ENCODE measurements at places on chromosomes 4 and X.
A peak's percentile ranks its signal among the peaks of the same experiment; 100 is the strongest.

- DNase-seq = no peak
Observed at GRCh38 chr4:123591875-123592274, 195.3 kb downstream of the SPRY1 start.

- DNase-seq = no peak
Observed at GRCh38 chr4:147768113-147768512, 36.2 kb downstream of the ARHGAP10 start.

DNA sequence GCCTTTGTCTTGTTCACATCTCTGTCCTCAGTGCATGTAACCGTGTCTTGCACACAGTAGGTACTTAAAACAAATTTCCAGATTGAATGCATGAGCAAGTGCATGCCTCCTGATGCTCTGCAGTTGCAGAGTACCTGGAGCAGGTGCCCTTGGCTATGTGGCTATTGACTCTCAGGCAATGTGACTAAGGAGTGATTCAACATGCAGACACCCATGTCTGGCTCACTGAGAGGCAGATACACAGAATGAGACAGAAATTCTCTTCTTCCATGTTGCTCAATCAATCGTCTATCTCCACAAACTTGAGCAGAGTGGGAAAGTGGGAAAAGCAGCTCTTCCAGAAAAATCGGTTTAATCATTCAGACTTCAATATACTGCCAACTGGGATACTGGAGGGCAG lies 111.0 kb downstream of the CHRDL1 start:
- DNase-seq = no peak

DNA sequence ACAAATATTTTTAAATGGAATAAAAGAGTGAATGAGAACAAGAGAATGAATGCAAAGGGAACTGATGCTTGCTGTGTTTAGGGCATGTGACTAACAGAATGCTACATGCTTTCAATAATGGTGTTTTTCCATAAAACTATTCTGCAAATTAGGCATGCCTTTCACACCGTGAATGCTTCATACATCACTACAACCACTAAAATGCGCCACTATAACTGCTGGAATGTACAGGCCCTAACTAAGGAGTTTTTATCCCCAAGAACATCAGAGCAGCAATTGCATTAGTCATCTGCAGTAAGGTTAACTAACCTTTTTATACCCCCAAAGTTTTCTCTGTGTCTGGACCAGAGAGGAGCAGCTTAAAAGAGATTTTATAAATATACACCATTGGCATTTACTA lies 190.4 kb downstream of the ARAP2 start:
- no peak for DNase-seq

DNA sequence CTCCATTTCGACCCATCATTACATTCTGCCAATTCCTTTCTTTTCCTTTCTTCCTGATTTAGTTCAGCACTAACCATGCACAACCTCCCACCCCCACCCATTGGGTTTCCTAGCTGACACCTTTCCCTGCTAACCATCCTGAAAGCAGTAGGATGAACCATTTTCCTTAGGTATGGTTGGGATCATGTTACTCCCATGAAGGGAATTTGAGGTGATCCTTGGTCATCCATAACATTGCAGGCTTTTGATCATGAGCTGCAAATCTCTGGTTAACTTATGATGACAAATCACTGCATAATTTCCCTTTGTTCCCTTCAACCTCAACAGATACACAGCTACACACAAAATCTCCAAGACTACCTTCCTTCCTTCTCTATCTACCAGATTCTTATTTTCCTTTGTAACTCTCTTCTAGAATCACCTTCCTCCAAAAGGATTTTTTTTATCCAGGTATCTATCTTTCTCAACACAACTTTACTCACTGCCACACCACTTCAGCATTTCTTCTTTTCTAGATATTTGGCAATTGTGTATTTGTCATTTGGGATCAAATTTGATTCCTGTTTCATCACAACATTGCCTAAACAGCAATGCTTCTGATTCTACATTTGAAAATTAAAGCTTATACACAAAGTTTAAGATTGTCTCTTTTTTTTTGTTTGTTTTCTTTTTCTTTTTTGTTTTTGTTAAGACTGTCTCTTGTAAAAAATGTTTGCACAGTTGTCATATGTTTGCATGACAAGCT lies 145.1 kb downstream of the RBM47 start:
- no peak for DNase-seq

DNA sequence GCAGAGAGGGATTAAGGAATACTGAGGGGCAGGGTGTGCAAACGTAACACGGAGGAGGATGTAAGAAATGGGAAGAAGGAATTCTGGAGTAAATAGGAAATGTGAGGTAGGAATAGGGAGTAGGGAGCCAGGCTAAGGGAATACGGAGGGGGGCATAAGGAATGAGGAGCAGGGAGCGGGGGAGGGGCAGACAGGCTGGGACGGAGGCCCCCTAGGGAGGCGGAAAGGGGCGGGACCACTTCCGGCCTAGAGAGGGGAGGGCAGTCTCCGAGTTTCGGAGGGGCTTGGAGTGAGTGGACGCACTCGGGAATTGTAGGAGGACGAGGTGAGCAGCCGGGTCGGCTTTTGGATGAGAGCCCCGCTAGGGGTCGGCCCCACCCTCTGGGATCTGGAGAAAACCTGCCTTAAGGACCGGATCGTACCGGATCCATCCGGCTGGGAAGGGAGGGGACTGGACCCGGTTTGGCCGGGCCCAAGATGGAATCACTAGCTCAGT lies 612 bp downstream of the MAGED2 start:
- DNase-seq = peak; percentile 48

GRCh38 chr4:85792376-85793232 lies 317.7 kb downstream of the ARHGAP24 start:
- no peak for DNase-seq

DNA sequence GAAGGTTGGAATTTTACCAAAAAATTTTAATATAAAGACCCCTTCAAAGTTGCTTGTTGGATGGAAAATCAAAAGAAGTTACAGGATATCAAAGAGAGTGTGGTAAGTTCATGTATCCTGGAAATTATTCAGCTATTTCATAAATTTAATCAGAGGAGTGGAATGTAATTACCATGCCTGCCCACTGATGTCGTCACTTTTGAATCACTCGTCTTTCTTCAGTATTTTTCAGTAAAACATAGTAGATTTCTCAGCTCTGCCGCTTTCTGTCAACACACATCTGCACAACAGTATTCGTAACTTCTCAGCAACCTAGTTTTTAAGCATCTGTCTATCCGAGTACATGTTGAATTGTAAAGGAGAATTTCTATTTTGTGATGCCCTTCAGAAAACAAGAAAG lies 2163.0 kb upstream of the AGA start:
- no peak for DNase-seq

GRCh38 chr4:37989398-37990260 lies 29.4 kb downstream of the PTTG2 start:
- DNase-seq = no peak

GRCh38 chr4:139301821-139302611 lies at the start of gene NDUFC1:
Gene NDUFC1 (minus strand): TSS chr4:139302477. CDS start chr4:139295798, 6,679 bp downstream.
- peak; percentile 79 for DNase-seq

- DNase-seq = no peak
Observed at GRCh38 chr4:3311489-3312171, 18.8 kb downstream of the RGS12 start.

- DNase-seq = no peak
Observed at GRCh38 chrX:13836575-13836974, 19.7 kb upstream of the GPM6B start.

DNA sequence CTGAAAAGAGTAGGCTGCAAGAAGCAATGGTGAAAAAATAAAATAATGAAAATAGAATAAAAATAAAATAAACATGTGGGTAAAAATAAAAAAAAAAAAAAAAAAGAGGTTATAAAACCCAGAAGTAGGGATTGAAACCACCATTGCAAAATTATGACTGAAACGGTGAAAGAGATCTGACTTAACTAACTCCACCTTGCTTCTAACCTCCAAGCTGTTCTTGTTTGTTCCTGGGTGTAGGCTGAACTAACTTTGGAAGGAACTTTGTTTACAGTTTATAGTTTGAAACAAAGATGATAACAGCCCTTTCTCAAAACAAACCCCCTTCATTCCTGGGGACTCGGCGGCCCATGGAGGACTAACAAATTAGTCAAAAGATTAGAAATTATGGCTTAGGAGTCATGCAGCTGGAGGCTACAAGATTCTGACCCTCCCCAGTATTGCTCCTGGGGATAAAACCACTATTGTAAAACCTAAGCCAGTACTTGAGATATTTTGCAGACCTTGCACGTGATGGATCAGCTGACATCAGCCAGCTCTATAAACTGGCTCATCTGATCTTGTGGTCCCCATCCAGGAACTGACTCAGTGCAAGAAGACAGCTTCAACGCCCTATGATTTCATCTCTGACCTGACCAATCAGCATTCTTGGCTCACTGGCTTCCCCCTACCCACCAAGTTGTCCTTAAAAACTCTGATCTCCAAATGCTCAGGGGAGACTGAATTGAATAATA lies 30.4 kb downstream of the DDX60L start:
- DNase-seq = peak; percentile 16

DNA sequence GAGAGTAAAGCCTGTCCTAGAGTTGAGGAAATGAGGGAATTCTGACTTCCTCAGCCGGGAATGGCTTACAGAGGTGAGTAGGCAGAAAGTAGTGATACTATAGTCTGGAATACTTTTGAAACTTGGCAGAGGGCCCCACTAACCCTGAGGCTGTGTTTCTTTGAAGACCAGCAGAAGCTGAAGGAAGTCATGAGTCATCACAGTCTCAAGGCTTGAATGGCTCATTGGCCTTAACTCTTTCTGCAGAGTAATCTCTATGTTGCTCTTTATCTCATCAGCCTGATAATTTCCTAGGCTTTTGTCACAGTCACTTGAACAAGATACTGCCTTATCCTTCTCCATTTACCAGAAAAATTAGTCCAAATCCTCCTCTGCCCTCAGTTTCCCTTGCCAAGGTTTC lies 80.8 kb downstream of the ANKRD50 start:
- no peak for DNase-seq

DNA sequence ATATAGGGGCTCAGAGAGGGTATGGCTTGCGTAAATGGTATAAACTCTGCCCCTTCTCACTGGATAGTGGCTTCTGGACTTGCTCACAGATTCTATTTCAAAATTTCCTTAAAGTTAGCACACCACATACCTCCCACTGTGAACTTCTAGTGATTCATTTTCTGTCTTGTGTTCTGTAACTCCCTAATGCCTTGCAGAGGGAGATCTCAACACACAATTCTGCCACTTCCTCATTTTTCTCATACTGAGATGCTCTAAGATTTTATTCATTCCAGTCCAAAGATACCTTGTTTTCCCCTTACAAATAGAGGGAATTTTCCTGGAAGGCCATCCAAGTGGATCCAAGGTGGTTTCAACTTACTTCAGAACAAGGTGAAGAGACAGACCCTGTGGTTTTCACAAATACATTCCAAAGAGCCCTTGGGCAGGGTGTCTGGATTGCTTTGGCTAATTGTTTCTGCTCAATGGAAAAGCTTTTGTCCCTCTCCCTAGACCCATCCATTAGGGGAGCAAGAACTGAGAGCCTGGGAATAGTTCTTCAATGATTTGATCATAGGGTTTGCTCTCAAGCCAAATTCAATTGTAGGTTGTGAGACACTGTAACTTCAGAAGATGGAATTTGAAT lies 52.1 kb upstream of the CAPN6 start:
- DNase-seq = no peak

- peak; percentile 27 for DNase-seq
Observed at GRCh38 chr4:73573794-73574528, 46.3 kb downstream of the RASSF6 start.

DNA sequence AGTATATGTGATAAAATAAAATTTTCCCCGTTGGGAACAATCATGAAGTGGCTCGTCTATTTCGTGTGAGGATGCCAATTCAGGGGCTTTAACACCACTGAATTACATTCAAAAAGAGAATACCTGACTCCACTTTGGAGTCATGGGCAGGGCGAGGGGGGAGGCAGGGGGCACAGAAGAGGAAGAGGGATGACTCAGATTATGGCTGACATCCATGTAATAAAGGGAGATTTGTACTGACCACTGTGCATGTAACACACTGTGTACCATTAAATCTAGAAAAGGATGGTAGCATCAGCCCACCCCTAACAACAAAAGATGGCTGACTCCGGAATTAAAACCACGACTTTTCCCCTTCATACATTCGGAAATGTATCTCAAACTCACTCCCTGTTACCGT lies 1.3 kb downstream of the SLC9A7 start:
- no peak for DNase-seq

GRCh38 chr4:179110356-179110755 lies 1668.1 kb upstream of the AGA start:
- no peak for DNase-seq

GRCh38 chrX:132956421-132957210 lies 1.8 kb downstream of the HS6ST2 start:
- peak; percentile 8 for DNase-seq

DNA sequence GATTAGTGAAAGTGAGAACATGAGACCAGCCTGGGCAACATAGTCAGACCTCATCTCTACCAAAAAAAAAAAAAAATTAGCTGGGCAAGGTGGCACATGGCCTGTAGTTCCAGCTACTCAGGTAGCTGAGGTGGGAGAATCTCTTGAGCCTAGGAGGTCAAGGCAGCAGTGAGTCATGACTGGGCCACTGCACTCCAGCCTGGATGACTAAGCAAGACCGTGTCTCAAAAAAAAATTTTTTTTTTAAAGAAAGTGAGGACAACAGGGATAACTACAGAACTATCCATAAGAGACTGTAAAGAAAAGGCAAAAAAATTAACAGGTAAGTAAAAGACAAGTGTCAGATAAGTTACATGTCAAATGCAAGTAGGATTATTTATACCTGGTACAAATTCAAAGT lies 13.5 kb upstream of the SPP1 start:
- DNase-seq = no peak

DNA sequence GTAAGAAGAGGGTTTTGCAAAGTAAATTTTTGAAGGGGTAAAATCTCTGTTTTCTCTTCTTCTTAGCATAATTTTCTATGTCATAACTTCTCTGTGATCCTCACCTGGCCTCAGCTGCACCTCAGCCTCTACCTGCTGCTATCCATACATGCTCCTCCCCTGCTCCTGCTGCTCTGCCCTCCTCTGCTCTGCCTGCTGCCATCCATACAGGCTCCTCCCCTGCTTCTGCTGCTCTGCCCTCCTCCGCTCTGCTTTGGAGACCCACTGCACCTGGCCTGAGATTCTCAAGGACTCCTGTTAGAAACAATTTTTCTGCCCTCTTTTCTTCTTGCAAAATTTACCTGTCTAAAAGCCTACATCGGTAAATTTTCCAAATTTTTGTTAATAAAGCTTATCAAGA lies 388.6 kb upstream of the PITX2 start:
- DNase-seq = no peak

- no peak for DNase-seq
Observed at GRCh38 chr4:98617358-98618047, 40.9 kb downstream of the TSPAN5 start.

DNA sequence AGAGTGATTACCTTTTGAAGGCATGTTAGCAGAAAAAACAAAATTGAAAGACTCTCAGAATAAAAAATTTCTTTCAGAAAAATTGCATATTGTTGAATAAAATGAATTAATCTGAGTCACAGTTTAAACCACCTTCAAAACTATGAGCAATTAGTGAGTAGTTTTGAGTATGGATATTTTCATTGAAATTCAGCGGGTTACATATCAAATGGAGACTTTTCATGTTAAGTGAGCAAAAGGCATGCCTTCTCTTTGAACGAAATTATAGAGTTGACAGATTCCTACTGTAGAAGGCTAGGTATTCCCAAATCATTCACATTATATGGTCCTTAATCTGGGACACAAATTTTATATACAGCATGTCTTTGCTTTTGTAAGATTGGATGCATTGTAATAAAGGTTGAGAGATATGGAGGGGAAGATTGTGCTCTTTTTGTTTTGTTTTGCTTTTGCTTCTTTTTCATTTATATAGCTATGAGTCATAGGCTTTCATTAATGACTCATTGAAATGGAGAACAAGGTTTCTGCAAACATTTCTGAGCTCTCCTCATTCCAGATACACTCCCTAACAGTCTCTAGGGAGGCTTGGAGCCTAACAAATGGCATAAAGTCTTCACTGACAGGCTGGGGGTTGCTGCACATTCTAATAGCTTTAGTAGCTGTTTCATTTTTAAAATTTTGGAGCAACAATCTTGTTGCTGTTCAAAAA lies 21.6 kb downstream of the PCDH18 start:
- no peak for DNase-seq

Measured in stimulated activated CD4-positive, alpha-beta T cell treated with anti-CD3 and anti-CD28 coated beads, Interleukin-15, amount 100 ng/mL, for 24 hours (primary cell).